Neural progenitor cell (in vitro differentiated cells): ENCODE measurements at places on chromosomes 13 and 19. TPM values are rescaled to one million over a fixed set of nuclear protein-coding genes. Genes with fewer than 3 reads are reported as not detected.

The IGFL1 gene
- not detected in 2 replicates for total RNA-seq

The LRRC4B gene
- 12.0 and 54.6 TPM in 2 replicates for total RNA-seq

- no peaks in the 10 kb centered on the region for H3K27me3 ChIP-seq
- H3K4me1 ChIP-seq, result peaks cover 3% of the 10 kb centered on the region
- H3K27ac ChIP-seq, result no peak overlapping the region
- H3K4me3 ChIP-seq, result no peak overlapping the region
- no peaks in the 10 kb centered on the region for H3K36me3 ChIP-seq
- no peak for DNase-seq
Observed at GRCh38 chr19:54121259-54121658, 5.7 kb downstream of the PRPF31 start.

- no peak overlapping the region for H3K4me3 ChIP-seq
- peaks cover 18% of the 10 kb centered on the region for H3K4me1 ChIP-seq
- DNase-seq, result no peak
- no peaks in the 10 kb centered on the region for H3K36me3 ChIP-seq
Observed at GRCh38 chr13:109255141-109255856, 531.1 kb downstream of the IRS2 start.

- DNase-seq, result no peak
- no peaks in the 10 kb centered on the region for H3K36me3 ChIP-seq
- H3K4me1 ChIP-seq, result peaks cover 20% of the 10 kb centered on the region
- H3K27me3 ChIP-seq, result peaks cover 11% of the 10 kb centered on the region
- no peak overlapping the region for H3K4me3 ChIP-seq
Observed at GRCh38 chr19:38369584-38369983, 4.8 kb upstream of the PSMD8 start.

- H3K27me3 ChIP-seq, result no peaks in the 10 kb centered on the region
- no peaks in the 10 kb centered on the region for H3K4me1 ChIP-seq
- peak; percentile 71 for DNase-seq
- H3K36me3 ChIP-seq, result no peaks in the 10 kb centered on the region
Observed at GRCh38 chr19:48975947-48976847, 11.1 kb downstream of the FTL start.

DNA sequence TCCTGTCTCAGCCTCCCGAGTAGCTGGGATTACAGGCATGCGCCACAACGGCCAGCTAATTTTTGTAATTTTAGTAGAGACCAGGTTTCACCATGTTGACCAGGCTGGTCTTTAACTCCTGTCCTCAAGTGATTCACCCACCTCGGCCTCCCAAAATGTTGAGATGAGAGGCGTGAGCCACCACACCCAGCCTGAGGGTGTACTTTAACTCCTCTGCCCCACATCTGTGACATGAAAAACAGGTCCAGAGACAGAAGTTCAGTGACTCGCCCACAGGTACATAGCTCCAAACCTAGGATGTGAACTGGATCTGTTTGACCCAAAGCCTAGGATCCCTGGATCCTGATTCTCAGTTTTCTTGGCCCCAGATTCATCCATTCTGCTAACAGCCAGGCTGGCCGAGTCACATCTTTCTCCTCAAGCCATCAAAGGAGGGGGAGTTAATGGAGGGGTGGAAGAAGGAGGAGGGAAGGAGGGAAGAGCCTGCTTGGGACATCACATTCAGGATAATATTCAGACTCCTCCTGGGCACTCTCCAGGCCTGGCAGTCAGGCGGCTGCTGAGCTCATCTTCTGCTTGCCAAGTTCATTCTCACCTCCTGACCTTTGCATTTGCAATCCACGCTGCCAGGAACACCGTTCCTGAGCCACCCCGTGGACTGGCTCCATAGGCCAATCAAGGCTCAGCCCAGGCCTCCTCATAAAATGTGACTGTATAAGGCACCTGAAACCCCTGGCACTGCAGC, 3.1 kb downstream of the SPC24 start:
- peaks cover 8% of the 10 kb centered on the region for H3K4me1 ChIP-seq
- H3K4me3 ChIP-seq, result no peak overlapping the region
- H3K36me3 ChIP-seq, result no peaks in the 10 kb centered on the region
- no peak for DNase-seq
- H3K27me3 ChIP-seq, result no peaks in the 10 kb centered on the region

GRCh38 chr19:18418483-18419194, 559 bp upstream of the SSBP4 start:
- H3K27me3 ChIP-seq, result peaks cover 34% of the 10 kb centered on the region
- H3K4me3 ChIP-seq, result peak overlapping the region; percentile 56
- peaks cover 12% of the 10 kb centered on the region for H3K4me1 ChIP-seq
- DNase-seq, result no peak

DNA sequence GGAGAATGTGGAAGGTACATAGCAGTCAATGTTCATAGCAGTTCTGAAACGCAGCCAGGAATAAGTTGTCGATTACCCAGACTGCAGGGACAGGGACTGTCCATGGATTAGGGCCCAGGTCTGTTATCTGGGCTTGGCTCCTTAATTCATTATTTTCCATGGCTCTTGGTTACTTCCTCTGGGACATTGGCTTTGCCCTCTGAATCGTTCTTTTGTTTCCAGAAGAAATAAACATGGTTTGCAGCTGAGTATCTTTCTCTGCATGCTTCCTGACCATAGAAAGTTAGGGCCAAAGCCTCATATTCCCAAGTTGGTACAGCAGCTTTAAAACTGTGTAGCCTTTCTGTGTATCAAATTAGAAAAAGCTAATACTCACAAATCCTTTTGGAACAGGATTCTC, 121.7 kb upstream of the MAB21L1 start:
- no peak overlapping the region for H3K27ac ChIP-seq
- H3K4me1 ChIP-seq, result peaks cover 6% of the 10 kb centered on the region
- no peak overlapping the region for H3K4me3 ChIP-seq
- no peak for DNase-seq
- peaks cover 2% of the 10 kb centered on the region for H3K36me3 ChIP-seq
- no peaks in the 10 kb centered on the region for H3K27me3 ChIP-seq
